Activated CD8-positive, alpha-beta memory T cell treated with anti-CD3 and anti-CD28 coated beads for 36 hours (primary cell): ENCODE measurements at places on chromosomes 12 and 14. TPM values are rescaled to one million over a fixed set of nuclear protein-coding genes. Genes with fewer than 3 reads are reported as not detected.

TPPP2 gene
- total RNA-seq: not detected

MRPL52 gene
- total RNA-seq: 179 TPM

KRT77 gene
- total RNA-seq: not detected

ENDOU gene
- not detected for total RNA-seq

EEA1 gene
- total RNA-seq: 17.1 TPM

TAS2R20 gene
- 0.38 TPM for total RNA-seq

TAS2R43 gene
- not detected for total RNA-seq

SERPINA4 gene
- not detected for total RNA-seq

TESPA1 gene
- 80.5 TPM for total RNA-seq

EIF5 gene
- 365 TPM for total RNA-seq

C12orf56 gene
- not detected for total RNA-seq

TAS2R8 gene
- not detected for total RNA-seq

ZNF385A gene
- 0.63 TPM for total RNA-seq

KRT2 gene
- total RNA-seq: not detected

TMPRSS12 gene
- not detected for total RNA-seq

DEGS2 gene
- total RNA-seq: 0.23 TPM

TAS2R30 gene
- total RNA-seq: 0.80 TPM
